T-helper 17 cell (primary cell): ENCODE measurements at places on chromosomes 6 and 20.

DNA sequence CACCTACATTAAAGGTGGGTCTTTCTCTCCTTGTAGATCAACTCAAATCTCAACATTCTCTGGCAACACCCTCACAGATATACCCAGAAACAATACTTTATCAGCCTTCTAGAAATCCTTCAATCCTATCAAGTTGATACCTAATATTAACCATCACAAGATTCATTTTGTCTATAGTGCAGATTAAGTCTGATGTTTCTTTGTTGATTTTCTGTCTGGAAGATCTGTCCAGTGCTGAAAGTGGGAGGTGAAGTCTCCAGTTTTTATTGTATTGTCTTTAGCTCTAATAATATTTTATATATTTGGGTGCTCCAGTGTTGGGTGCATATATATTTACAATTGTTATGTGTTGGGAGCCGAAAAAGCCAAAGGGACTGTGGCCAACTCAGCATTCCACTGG, 493.9 kb upstream of the ADGRB3 start:
- no peak for DNase-seq

DNA sequence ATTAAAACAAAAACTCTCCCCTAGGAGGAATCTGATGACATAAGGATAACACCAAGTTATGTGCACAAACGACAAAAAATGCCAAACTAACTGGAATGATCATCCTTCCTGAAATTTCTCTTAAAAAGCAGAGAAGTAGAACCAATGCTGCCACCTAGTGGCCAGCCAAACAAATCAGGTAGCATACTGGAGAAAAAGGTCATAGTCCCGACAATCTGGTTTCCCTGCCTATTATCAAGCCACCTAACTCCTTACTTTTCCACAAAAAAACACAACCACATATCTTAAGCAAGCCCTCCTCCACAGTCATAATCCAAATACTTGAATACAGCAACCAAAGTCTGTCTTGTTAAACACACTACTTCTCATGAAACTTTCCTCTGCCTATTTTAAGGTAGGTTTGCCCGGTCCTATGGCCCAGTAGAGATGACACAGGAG, 5.3 kb downstream of the OARD1 start:
- DNase-seq: peak; percentile 32

- DNase-seq: no peak
These were observed 120.6 kb upstream of the TMEM181 start for GRCh38 chr6:158439255-158439654.

DNA sequence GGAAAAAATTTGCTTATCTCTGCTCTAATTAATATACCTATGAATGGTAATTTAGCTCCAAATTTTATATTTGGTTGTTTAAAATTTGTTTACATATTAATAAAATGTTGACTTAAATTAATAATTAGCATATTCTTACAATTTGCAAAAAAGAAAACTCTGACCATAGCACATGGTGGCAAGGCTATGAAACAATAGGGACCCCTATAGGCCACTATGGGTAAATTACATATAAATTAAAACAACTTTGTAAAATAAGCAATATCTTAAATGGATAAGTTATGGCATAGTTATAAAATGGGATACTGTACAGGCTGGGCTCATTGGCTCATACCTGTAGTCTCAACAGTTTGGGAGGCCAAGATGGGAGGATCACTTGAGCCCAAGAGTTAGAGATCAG, 76.0 kb downstream of the MKKS start:
- DNase-seq: no peak

DNA sequence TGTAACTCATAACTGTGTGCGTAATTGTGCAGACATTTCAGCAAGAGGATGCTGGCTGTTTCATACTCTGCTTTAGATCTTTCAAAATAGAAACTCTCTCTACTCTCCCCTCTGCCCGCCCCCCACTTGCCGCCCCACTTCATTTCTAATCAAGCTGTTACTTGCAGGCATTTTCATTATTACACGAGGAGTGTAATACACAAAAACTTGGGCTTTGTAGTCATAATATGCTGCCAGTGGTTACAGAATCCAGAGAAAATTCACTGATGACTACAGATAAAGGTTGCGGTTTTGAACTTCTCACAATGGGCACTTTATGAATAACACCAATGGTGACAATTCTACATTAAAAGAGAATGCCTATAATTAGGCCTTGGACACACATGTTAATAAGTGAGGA, 194.0 kb upstream of the POU3F2 start:
- DNase-seq: no peak

DNA sequence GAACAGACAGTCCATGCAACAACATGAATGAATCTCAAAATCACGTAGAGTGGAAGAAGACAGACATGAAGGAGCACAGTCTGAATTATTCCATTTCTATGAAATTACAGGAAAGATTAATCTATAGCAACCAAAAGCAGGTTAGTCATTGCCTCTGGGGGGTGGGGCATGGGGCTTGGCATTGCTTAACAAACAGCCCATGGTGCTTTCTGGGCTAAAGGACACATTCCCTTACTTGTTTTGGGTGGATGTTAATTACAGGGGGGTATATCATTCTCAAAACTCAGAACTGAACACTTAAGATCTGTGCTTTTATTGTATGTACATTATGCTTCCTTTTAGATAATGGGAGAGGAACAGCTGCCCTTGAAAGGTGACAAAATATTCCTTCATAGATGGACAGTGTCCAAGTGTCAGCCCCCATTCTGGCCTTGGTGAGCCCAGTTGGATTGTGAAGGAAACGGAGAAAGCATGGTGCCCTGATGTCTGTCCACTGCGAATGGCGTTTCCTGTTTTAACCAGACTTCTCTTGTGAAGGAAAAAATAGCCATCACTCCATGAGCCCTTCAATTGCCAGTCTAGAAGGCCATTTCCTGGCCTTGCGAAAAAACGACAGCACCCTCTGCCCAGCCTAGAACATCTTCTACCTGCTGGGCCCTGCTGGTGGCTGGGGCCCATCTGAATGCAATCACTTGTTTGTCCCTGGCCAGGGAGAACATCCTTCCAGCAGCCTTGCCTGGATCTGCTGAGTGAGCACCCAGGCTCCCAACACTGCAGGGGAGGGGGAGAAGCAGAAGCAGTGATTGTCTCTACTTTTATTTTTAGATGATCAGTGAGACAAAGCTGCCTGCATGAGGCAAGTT, 179.7 kb downstream of the BCAS1 start:
- DNase-seq: no peak

DNA sequence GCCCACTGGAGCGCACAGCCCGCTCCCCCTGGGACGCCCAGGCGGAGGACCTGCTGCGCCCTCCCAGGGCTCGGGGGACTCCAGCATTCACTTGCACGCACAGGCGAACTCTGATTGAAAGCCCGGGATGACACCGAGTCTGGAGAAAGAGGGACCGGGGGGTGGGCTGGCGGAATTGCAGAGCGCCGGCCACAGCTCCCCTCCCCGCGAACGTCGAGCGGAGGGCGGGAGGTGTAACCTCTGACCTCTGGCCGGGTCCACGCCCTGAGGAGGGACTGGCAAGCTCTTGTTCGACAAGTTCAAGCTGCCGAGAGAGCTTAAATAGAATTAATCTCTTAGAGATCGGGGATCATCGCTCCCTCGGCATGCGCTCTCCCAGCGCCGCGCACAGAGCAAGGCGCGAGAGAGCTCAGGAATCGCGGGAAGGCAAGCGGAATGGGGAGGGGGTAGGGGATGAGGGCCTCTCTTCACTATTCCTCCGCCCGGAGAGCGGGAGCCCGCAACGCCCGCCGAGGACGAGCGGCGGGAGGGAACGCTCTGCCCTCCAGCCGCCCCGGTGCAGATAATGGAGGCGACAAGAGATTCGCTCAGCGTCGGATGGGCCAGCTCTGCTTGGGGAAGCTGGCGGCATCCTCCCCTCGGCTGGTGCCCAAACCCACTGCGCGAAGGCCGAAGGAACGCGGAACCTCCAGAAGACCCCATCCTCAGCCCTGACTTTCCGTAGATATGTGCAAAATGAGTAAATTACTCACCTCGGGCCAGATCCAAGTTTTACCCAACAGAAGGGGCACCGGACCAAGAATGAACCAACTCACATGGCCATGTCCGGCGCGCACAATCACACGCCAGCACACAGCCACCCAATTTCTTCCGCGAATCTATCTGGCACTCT, 761 bp upstream of the NR2E1 start:
- DNase-seq: no peak

GRCh38 chr6:150084426-150084825, 15.5 kb upstream of the ULBP3 start:
- no peak for DNase-seq

GRCh38 chr6:7426447-7427169, 37.0 kb downstream of the RIOK1 start:
- no peak for DNase-seq

GRCh38 chr6:49766762-49767161, 20.3 kb downstream of the PGK2 start:
- no peak for DNase-seq

- DNase-seq: no peak
These were observed 49.3 kb upstream of the MYL9 start for GRCh38 chr20:36491901-36492617.

GRCh38 chr6:36959555-36960250, 5.2 kb downstream of the PI16 start:
- no peak for DNase-seq

- peak; percentile 35 for DNase-seq
These were observed 9.1 kb upstream of the MAPK13 start for GRCh38 chr6:36120979-36121786.

- DNase-seq: no peak
These were observed 122.7 kb downstream of the TIAM2 start for GRCh38 chr6:155117785-155118184.

- DNase-seq: no peak
These were observed 16.8 kb downstream of the SIRPA start for GRCh38 chr20:1912053-1912452.

GRCh38 chr6:79928478-79928998, 18.8 kb downstream of the ELOVL4 start:
- no peak for DNase-seq

DNA sequence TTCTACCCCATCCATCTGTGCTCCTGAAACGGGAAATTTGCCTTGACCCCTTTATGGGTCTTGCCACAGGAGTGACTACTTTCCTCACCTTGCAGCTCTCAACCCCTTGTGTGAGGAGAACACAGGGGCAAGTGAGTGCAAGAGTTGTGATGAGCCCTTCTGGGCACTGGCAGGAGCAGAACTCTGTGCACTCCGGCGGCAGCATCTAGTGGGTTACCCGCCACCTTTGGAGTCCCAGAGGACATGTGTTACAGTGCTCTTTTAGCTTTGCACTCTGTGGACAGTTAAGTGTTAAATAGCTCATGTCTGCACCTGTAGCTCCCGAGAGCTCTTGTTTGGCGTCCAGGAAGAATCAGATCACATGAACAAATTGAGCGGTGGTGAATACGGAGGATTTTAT, 940.2 kb downstream of the GRIK2 start:
- DNase-seq: no peak

- no peak for DNase-seq
These were observed 23.6 kb downstream of the BHLHE23 start for GRCh38 chr20:62983210-62983609.
